T-helper 22 cell (primary cell): ENCODE measurements at places on chromosomes 5 and 9.

DNA sequence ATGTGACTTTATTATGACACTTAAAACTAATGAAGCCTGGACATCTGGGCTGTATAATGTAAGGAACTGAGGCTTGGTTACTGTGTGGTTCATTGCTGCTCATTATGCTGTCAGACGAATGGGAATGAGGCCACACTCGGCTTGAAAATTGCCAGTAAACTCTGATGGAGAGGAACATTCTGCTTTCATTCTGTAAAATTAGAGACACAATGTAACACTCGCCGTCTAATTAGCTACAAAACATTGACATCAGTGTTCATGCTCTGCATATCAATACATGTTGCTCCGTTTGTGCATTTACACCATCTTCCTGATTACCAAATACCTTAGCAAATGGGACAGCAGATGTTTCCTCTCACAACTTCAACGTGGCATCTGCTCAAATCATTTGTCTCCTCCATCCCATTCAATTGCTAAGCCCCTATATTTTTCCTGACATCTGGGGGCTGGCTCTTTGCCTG is 133.0 kb downstream of the SLC28A3 start:
- DNase-seq, result no peak

DNA sequence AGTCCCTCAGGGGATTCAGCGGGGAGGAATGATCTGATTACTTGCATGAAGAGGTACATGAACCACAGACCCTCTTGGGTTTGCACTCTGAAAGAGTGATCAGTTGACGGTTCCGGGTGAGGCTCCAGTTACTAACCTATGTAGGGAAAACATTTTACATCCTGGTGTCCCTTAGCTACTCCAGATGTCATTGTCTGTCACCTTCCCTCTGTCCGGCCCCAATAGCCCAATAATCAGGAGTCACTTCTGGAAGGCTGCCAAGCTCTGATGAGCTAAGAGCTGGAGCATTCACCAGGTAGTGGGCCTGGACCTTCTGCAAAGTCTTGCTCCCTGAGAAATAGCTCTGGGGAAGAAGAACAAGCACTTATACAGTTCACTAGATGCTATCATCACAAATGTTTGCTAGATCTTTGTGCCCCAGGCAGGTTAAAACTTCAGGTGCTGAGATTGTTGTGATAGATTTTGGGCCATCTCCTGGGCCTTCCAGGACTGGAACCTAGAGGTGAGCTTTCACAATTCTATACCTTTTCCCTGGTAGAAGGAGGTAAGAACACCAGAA is 64.5 kb downstream of the ENTREP1 start:
- DNase-seq, result no peak

DNA sequence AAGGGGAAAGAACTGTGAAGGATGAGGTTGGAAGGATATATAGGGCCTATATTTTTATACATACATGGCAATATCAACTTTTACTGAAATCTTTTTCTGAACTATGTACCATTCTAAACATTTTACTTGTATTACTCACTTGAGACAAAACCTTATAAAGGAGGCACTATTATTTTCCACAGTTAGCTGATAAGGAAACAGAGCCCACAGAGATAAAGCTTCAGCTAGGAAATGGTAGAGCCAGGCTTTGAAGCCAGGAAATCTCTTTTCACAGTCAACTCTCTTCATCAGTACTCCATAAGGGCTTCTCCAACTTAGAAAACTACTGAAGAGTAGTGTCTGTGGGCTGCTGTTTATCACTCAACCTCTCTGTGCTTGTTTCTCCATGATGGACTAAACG is 613.7 kb downstream of the PRELID2 start:
- DNase-seq, result no peak

DNA sequence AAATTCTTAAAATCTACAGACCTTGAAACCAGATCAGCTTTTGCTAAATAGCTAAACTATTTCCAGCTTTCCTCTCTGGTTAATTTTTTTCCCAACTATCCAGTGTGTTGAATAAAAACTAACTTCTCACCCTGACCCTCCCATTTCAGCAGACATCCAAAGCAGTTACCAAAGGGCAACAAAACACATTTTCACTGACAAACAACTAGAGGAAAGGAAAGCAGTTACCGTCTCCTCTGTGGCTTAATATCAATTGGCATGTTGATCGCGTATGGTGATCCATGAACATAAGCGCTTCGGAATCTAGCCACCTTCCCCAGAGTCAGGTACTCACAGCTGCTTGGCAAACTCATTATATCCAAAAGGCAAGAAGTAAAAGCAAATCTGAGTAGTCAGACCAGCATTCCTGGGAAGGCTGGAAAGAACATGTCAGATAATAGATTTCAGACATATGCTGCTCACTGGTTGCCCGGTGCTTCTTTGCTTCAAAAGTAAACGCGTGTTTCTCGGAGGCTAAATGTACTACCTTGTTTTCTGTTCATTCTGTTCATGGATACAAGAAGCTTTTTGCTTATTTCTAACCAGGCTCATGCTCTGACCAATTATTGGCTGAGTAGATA is 463.4 kb downstream of the PDE4D start:
- DNase-seq, result no peak

GRCh38 chr5:172288465-172288864 is 4.9 kb upstream of the UBTD2 start:
- no peak for DNase-seq

GRCh38 chr5:11790201-11790600 is 114.0 kb downstream of the CTNND2 start:
- DNase-seq, result no peak

- no peak for DNase-seq
Measured at GRCh38 chr9:134230092-134230941, 66.0 kb upstream of the RNU6ATAC start.

DNA sequence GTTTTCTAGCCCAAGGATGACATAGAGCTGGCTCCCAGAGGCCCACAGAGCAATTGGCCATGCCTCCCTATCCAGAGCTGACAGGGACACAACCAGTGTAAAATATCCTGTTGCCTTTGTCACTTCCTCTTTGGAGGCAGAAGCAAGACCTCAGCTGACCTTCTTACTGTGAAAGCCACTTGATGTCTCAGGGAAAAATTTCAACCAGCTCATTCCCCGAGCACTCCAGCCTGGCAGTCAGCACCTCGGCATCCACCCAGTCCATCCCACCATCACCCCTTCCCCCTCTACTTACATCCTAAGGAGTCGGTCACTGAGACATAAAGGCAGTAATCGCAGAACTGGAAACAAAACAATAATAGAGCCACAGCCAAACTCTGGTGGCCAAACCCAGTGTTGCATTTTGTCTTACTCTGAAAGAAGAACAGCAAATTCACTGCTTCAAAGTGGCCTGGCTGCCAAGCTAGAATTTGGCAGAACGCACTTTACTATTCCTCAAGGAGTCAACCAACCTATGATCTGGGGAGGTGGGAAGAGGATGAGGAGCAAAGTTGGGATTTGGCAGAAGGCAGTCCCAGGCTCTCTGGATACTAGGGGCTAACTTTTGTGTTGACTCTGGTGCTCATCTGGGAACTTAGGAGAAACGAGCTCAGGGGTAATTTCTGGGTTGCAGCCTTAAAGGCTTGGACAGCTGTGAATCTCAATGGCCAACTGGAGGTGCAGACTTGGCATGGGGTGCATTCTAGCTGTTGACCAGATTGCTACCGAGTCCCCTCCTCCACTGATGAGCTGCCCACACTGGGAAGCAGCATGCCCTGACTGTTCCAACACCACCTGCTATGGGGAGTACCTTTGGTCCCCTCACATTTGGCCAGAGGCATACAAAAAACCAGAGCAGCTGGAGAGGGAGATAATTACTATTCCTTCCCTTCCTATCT is 13.6 kb downstream of the NIPAL4 start:
- DNase-seq, result no peak

DNA sequence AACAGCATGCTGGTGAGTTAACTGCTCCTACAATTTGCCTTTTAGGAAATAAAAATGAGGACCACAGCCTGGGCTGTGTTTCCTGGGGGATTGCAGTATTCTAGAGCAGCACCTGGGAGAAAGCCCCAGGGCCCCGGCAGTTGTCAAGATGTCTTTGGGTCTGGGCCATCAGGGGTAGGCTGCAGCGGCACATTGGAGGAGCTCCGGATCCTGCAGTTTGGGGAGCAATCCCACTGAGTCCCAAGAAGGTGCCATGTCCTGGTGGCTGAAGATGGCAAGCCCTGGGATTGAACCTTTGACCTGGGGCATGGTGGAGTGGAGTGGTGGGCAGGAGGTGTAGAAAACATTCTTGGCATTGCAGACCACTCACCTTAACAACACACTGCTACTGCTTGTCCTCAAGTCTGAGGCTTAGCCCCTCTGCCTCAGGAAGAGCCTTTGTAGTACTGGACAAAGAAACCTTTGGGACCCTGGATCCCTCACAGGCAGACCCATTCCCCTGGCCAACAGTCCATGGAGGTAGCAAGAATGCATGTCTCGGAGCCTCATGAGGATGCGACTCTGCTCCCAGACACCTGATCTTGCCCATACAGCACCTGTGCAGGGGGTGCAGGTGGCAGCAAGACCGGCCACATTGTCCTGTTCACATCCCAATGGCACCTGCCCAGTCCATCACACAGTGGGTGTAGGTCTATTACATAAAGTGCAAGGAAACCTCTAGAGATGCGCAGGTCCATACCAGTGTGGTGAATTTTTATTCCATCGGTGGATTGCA is 159.1 kb upstream of the IRX2 start:
- DNase-seq, result no peak

GRCh38 chr5:97670447-97670846 is 487.4 kb upstream of the RIOK2 start:
- no peak for DNase-seq

- DNase-seq, result no peak
Measured at GRCh38 chr9:132078699-132079356, 839 bp downstream of the MED27 start.

DNA sequence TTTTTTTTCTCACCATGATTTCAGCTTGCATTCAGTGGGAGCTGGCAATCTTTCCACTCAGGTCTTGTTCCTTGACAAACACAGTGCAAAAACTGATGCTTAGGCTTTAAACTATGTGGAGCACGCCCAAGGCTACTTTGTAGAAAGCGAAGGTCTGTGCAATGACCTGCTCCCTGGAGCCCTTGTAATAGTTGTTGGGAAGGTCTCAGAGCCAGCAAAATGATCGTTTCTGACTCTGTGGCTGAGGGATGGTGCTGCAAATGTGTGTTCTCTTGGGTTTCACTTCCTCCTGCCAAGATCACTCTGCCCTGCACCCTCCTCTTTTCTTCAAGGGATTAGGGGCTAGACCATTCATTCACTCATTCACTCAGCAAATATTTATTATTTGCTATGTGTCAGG is 249.7 kb upstream of the MAP3K1 start:
- DNase-seq, result no peak

- no peak for DNase-seq
Measured at GRCh38 chr5:88829054-88829453, 53.9 kb downstream of the MEF2C start.

- no peak for DNase-seq
Measured at GRCh38 chr5:38148021-38148625, 110.2 kb upstream of the EGFLAM start.

DNA sequence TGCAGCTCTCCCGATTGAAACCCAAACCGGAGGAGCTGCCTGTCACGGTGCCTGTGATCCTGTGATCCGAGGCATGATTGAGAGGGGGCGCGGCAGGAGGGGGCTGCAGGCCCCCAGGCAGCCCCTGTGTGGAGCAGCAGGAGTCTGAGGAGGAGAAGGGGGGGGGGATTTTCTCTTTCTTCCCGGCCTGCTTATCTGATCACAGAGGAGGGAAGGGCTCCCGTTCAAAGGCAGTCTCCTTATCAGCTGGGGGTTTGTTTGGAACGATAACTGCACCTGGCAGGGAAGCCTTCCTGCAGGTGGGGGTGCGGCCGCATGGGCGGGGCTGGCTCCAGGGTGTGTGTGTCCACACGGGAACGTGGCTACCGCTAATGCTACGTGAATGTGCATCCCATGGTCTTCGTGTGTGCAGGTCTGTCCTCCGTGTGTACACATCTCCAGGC is 38.4 kb downstream of the LMX1B start:
- DNase-seq, result no peak

GRCh38 chr5:130708754-130709153 is 456.3 kb downstream of the HINT1 start:
- no peak for DNase-seq

DNA sequence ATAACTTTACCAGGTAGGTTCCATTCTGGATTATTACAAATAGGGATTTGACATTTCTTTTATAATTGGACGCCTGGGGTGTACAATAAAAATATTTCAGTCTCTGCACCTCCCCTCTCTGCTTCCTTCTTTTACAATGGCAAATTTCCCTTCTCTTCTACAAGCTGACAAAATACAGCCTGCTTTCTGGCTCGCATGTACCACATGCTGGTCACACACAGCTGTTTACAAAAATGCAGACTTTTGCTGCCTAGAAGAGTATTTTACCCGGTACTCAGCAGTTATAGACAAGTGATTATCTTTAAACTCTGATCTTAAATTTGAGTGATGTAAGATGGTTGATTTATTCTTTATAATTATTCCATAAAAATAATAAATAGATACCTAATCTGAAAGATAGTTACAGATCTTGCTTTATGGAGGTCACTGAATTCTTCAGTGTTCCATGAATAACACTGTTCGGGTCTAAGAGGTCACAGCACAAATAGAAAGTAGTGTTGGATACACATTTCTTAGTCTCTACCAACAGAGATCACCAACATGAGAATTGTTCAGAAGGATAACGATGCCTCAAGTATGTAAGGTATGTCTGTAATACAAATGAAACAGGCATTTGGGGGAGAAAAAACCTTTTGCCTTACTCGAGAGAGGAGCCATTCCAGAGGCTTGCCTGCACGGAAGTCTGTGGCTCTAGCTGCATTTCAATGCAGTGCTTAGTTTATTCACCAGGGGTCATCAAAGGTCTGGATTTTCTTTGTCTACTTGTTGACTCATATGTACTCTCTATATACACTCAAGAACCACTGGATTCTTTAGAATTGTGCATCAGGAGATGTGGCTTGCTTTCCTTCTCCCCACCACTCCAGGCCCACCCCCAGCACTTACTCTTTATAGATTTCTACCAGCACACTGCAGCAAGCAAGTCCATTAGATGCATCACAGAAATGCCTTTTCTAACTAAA is 206.6 kb upstream of the RFX3 start:
- DNase-seq, result no peak

GRCh38 chr9:78097541-78097940 is 65.9 kb upstream of the GNAQ start:
- no peak for DNase-seq

DNA sequence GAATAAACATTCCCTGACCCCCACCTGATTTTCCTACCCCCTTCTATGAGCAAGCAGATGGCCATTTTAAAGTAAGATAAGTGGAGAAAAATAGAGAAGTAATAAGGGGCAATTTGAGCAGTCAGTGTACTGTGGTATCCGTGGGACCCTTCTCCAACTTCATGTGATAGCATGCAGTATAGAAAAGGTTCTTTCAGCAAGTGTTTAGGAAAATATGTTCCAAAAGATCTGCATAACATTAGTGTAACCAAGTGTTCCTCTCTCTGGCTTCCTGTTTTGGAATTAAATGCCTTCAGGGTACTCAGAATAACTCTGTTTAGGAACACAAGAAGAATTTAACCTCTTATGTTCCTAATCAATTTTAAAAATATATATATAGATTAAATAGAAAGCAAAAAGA is 134.9 kb downstream of the ATG10 start:
- DNase-seq, result no peak

DNA sequence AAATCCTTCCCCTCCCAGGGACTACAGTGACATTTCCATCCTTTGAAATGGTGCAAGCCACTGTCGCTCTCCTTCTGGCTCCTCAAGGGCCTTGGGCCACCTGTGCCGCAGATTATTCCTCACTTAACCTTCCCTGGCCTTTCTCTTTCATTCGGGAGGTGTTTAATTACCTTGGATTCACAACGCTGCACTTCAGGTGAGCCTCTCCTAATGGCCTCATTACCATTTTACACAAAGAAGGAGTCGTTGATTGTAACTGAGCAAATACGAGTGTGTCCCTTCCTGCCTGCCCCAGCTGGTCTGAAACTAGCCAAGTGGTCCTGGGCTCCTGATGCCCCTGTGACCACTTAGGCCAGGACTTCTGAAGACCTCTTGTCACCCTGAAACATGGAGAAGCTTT is 205.0 kb downstream of the CRB2 start:
- DNase-seq, result no peak
